ENCODE measurements at places on chromosomes 5 and 9. TPM values are rescaled to one million over a fixed set of nuclear protein-coding genes. Genes with fewer than 3 reads are reported as not detected.

- no peak for DNase-seq
Observed at GRCh38 chr9:93648836-93649235, 72.5 kb downstream of the PHF2 start.

DNA sequence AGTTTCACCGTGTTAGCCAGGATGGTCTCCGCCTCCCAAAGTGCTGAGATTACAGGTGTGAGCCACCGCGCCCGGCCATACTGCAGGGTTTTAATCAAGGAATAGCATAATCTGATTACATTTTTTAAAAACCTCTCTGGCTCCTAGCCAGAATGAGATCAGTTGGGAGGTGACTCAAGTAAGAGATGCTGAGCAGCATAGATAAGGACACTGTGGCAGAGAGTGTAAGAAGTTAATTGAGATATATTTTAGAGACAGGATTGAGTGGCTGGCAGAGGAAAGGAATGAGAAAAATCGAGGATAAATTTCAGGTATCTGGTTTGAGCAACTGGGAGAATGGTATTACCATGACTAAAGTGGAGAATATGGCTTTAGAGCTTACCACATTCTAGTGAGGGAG, 7.3 kb upstream of the RIGI start:
- no peak for DNase-seq

Gene KCTD16
- 0.11 TPM for total RNA-seq

- no peak for DNase-seq
Observed at GRCh38 chr9:111276431-111277128, 53.4 kb downstream of the OR2K2 start.

- DNase-seq: no peak
Observed at GRCh38 chr9:85941622-85941940, 635 bp downstream of the NAA35 start.

GRCh38 chr9:15231788-15232635, 75.0 kb downstream of the TTC39B start:
- peak; percentile 64 for DNase-seq

DNA sequence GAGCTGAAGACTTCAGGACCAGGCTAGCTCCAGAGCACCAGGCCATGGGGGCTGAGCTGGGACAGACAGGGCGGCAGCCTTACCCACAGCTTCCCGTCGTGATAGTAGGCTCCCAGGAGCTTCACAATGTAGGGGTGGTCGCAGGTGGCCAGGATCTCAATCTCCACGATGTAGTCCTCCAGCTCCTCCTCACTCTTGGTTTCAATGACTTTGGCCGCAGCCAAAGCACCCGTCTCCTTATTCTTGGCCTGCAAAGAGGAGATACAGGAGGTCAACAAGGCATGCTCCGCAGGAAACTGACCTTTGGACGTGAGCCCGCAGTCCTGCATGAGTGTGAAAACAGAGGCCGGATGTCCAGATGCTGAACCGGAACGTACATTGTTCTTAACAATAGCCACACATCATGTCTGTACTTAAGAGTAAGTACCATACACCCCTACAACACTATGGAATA, 31.5 kb downstream of the STK10 start:
- no peak for DNase-seq

DNA sequence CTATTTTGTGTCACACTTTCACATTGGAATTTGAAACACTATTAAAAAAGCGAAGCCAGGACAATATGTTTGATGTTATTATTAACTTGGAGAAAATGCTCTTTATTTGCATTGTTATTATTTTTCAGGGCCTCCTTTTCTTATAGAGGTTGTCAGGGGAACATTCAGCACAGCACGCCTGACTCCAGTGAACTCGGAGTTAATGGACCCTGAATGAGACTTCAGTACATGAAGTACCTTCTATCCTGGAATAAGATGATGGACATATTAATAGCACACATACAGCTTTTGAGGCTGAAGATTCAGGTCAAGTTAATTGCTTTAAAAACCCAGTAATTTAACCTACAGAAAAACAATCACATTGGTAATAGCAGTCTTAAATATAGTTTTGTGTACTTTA, 652.9 kb downstream of the SEMA5A start:
- DNase-seq: no peak

- no peak for DNase-seq
Observed at GRCh38 chr5:130836729-130837649, 328.1 kb downstream of the HINT1 start.

Gene NEK6
- total RNA-seq: 13.7 TPM

DNA sequence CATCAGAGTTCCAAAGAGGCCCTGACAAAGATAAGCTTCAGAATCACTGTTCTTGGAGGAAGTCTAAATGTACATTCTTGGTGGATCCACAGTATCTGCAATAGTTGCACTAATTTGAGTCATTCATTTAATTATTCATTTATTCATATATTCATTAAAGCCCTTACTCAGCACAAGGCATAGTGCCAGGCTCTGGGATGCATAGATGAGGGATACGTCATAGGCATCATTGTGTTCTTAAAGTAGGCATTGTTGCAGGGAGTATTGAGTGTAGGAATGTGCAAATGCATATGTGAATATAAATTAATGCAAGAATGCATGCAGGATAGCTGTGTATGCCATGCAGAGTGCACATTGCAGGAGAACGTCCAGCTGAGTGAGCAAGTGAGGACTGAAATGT, 100.7 kb downstream of the DRD1 start:
- no peak for DNase-seq

DNA sequence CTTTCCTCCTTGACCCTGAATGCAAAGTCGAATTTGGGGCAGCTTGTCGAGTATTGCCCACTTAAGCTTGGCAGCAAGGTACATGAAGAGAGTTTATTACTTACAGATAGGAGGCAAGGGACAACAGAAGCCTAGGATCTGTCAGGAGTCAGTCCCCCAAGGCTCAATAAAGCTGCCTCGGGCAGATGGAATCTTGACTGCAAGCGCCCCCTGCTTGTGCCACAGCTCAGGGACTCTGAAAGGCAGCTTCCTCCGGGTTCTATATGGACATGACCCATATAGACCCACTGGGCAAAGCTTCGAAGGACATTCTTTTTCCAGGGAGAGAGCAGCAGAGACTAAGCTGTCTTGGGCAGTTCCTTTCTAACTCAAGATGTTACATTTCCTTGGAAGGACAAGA, 971.5 kb downstream of the EFNA5 start:
- DNase-seq: peak; percentile 76

DNA sequence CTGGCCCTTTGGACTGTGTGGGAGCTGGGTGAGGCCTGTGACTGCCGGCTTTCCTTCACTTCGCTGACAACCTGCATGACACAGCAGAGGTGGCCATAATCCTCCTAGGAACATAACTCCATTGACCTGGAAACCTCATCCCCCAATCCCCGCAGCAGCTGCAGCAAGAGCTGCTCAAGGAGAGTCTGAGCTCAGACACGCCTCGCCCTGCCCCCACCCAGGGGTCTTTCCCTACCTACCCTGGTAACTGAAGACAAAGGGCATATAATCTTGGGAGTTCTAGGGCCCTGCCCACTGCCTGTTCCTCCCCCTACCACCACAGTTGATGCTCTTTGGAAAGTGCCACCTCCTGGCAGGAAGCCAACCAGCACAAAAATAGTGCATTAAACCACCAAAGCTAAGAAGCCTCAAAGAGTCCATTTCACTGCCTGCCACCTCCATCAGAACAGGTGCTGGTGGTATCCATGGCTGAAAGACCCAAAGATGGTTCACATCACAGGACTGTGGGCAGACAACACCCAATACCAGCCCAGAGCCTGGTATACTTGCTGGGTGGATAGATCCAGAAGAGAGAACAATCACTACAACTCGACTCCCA, 18.4 kb downstream of the TRIM36 start:
- DNase-seq: no peak

Gene BTNL3
- not detected for total RNA-seq

All from H9 (cell line).